T-helper 22 cell (primary cell): ENCODE measurements at places on chromosomes 2 and 18.

DNA sequence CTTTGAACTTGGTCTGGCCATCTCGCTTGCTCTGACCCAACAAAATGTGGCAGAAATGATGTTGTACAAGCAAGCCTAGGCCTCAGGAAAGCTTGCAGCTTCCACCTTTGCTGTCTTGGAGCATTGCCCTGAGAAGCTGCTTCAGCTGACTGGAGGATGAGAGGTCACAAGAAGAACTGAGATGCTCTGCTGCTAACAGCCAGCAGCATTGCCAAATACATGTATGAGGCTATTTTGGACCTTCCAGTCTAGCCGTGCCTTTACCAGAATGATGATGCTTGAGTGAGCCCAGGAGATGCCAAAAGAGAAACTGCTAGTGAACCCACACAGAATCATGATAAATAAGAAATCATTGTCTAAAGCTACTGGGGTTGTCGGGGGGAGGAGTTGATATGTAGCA lies 13.2 kb upstream of the ITGAV start:
- DNase-seq, result no peak

- no peak for DNase-seq
Measured at GRCh38 chr2:62309465-62310091, 113.7 kb downstream of the B3GNT2 start.

DNA sequence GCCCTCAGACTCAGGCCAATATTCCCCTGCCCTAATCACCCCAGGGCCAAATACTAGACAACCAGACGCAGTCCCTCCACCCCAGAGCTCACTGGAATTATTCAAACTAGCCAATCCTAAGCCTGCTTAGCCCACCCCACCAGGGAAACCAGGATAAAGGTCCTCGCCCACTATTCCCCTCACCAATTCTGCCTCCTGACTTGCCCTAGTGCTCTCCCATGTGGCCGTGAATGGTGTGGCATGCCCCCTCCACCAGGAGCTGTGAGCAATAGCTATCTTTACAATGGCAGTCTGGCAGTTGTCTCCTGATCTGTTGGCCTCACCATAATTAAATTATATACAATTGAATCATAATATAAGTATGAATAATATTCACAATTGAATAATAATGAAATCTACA lies 42.3 kb downstream of the FAM124B start:
- DNase-seq, result no peak

DNA sequence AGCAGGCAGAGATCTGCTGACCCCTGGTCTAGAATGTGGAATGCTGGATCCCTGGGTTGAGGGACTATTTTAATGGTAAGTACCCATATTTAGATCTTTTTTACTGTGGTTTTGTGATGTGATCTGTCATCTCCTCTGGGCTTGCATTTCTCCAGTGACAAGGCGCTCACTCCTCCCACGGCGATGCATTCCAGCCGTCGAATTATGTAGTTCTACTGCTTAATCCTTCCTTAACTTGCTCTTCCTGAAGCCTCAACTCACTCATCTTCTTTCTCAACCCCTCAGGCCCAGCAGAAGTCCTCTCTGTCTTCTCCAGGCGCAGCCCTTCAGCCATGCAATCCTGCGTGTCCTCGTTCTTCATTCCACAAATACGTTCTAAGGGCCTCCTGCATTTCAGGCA lies 51.2 kb downstream of the HPCAL1 start:
- DNase-seq, result no peak
